ENCODE measurements at places on chromosomes 6 and 20. TPM values are rescaled to one million over a fixed set of nuclear protein-coding genes. Genes with fewer than 3 reads are reported as not detected.

GRCh38 chr6:30600451-30600961, 16.5 kb downstream of the PPP1R10 start:
- DNase-seq, result no peak

DNA sequence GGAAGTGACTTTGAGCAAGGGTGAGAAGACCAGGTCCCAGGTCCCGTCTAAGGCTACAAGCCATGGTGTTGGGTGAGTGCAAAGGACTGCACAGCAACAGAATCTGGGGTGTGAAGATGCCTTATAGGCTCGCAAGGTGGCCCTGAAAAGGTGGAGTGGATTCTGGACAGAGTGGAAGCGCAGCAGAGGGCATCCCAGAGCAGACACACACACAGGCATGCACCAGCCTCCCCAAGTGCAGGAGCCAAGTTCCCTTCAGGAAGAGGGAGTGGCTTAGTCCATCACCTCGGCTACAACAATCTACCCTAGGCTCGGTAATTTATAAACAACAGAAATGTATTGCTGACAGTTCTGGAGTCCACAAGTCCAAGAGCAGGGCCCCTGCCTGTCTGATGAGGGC, 180.1 kb upstream of the PDE10A start:
- no peak for DNase-seq

- DNase-seq, result peak; percentile 59
Measured at GRCh38 chr20:62402456-62403150, 4.5 kb downstream of the CABLES2 start.

GRCh38 chr20:35085477-35086225, 7.0 kb downstream of the TRPC4AP start:
- DNase-seq, result no peak

GRCh38 chr6:131258816-131259476, 123.7 kb downstream of the AKAP7 start:
- DNase-seq, result no peak

The BCAS1 gene
- 2.4 TPM for total RNA-seq

DNA sequence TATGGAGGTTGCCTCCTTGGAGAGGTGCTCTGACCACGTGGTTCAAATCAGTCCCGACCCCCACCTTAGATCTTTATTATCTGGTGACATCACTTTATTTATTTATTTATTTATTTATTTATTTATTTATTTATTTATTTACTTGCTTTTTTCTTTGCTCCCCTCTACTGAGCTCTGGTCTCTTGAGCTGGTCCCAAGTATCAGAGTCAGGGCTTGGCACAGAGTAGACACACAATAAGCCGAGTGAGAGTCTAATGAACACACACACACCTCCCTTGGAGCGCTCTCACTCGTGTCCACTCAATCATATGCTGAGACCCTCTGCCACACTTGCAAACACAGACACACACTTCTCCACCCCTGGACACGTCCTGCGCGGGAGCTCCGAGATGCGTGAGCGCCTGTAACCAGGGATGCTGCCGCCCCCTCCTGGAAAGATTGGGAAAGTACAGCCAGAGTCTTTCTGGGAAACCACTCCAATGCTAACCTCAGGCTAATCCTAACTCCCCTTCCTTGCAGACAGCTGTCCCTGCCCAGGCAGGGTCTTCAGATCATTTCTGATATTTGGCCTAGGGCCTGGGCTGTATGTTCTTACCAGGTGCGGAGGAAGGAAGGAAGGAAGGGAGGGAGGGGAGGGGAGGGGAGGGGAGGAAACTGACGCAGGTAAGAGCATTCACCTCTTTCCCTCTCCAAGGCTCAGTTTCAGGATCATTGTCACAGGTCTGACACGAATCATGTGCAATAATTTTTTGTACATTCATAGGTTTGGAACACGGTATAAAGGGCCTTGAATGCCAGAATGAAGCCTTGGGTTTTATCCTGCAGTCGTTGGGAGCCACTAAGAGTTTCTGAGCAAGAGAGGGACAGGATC, 70.9 kb downstream of the STK35 start:
- DNase-seq, result peak; percentile 85

DNA sequence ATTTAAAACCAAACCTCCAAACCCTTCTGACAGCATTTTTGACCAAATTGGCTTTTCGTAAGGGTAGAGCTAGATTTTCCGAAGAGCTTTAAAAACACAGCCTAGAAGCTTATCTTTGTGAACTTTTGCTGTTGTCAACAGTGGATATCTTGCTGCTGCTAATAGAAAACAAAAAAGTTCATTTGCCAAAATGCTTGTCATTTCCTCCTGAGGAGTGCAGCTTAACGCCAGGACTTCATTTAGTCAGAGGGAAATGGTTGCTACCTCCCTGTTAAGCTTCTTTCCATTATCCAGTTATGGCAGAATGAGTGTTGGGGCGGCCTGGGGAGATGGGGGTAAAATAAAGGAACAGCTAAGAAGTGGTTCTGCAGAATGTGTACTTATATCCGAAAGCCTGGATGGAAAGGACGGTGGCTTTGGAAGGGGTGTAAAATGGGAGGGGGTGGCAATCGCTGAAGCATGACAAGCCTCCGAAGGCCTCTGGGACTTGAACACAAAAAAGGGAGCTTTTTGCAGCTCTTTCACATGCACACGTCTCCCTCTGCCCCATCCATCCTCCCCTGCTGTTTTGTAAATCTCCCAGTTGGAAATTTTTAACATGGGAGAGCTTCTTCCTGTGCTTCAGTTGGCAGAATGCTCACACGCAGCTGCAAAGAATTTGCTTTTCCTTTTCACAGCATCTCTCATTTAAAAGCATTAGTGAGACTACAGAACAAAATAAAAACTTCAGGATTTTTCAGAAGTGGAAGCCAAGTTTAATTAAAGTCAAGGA, 22.5 kb downstream of the JARID2 start:
- DNase-seq, result peak; percentile 68

GRCh38 chr20:50523552-50524167, 13.5 kb downstream of the PTPN1 start:
- no peak for DNase-seq

DNA sequence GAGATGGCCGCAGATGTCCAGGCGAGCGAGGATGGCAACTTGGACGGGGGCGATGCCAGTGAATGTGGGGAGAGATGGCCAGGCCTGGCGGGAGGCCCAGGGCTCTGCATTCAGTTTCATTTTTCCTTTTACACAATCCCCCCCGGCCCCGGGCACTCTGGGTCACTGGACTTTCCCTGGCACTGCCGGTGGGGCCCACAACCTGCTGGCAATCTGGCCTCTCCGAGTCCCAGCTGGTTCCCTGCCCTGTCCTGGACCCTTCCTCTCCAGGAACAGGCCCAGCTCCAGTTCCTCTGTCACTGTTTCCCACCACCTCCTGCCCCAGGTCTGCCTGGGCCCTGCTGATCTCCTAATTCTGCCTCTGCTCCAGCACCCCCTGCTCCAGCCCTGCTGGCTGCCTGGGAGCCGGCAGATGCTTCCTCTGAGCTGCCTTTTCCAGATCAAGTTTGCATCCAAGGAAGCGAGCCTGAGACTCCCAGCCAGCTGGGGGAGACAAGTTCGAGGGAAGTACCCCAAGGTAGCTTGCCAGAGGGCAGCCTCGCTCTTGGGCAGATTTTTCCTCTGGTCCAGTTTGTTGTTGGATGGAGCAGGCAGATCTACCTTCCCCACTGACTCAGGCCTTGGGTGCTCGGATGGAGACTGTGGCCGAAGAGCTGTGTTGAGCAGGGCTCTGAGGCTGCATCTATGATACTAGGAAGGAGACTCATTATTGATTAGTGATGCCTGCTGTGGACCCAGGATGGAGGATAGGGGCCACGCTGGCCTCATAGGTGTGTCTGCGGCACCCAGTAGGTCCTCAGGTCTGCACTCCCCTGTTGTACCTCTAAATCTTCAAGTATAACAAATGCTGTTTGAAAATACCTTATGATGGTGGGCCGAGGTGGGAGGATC, 83.2 kb downstream of the CEBPB start:
- no peak for DNase-seq
